ENCODE measurements at places on chromosomes 12 and 14. TPM values are rescaled to one million over a fixed set of nuclear protein-coding genes. Genes with fewer than 3 reads are reported as not detected.

- no peak for DNase-seq
Observed at GRCh38 chr12:116556964-116557698, 2.0 kb upstream of the MAP1LC3B2 start.

DNA sequence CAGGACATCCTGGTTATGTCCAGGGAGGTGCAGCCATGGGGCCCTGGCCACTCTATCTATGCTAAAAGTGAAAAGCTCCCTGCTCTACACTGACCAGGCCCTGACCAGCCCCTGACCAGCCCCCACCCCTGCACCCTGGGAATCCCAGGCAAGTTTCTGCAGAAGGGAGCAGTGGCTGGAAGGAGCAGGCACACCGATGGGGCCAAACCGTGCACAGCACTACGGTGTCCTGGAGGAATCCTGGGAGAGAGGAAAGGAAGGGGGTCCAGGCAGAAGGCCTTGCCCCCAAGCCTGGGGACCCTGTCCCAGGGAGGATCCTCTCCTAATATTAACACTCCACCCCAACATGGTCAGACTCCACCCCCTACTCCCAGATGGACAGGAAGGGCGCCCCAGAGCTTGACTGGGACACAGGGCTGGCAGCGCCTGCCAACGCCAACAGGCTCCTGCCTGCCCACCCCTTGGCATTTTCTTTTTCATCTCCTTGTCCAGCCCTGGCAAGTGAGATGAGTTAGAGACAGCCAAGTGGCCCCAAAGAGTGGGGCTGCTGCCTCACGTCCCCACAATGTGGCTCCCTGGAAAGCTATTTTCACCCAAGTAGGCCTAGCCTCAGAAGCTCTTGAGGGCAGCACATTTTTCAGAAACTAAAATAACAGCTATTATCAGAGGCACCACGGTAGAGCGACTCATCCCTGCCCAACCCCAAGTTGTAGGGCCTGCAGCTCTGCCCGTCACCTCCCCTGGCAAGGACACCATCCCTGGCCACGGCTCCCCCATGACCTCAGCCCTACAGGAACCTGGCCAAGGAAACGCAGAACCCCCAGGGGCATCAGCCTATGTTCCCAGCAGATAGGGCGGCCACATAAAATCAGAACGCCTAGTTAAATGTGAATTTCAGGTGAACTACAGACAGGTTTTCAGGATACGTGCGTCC lies 82.6 kb downstream of the SCARB1 start:
- DNase-seq, result no peak

GRCh38 chr12:857611-858010 lies 91.9 kb downstream of the RAD52 start:
- DNase-seq, result peak; percentile 88

DNA sequence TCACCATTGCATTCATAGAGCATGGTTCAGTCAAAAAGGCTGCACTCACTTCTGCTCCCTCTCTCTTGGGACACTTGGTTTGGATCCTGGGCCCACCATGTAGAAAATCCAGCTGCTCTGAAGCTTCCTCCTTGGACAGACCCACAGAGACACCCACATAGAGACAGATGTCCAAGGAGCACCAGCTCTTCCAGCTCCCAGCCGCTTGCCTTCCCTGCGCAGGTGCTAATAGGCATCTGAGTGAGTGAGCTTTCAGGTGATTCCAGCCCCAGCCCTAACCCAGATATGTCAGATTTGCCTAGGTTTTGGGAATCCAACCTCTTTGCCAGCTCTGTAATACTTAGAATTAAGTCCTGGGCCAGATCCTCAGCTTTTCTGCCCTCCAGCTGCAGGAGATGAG lies 38.6 kb downstream of the DLK1 start:
- DNase-seq, result no peak

GRCh38 chr14:73873660-73874059 lies 13.0 kb upstream of the ZNF410 start:
- no peak for DNase-seq

DNA sequence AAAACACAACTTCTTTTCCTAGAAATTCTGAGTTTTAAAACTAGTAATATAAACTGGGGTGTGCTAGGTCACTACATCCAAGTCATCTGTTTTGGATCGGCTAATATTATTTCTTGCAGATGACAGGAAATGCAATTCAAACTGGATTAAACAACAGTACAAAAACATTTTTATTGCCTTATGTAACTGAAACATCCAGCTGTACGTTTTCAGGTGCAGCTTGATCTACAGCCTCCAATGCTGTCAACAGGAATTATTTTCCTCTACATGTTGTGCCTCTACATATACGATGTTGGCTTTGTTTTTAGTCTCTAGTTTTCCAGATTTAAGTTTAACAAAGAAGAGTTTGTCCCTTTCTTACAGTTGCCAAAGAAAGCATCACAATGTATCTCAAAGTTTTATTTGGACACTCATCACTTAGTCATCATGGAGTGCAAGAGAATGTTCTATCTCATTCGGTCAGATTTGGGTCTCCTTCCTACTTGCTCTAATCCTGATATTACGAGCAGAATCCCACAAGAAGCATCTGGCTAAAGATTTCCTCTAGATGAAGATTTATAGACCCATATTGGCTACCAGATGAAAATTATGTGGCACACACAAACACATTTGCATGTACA lies 326.7 kb downstream of the SLC6A15 start:
- peak; percentile 10 for DNase-seq

DNA sequence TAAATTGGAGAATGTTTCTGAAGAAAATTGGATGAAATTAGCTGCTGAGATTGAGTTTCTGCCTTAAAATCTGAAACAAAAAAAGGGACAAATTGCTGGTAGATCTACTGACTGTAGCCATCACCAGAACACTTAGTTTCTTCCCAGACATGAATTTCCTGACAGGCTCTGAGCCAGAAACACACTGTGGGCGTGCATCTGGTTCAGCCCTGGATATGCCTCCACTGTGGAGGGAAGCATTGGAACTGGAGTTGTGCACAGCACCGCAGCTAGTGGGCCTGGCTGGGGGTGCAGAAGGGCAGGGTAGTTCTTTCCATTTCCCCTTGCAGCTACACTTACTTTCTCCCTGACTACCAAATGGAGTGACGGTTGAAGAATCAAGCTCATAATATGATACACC lies 31.2 kb downstream of the CREBL2 start:
- DNase-seq, result no peak

DNA sequence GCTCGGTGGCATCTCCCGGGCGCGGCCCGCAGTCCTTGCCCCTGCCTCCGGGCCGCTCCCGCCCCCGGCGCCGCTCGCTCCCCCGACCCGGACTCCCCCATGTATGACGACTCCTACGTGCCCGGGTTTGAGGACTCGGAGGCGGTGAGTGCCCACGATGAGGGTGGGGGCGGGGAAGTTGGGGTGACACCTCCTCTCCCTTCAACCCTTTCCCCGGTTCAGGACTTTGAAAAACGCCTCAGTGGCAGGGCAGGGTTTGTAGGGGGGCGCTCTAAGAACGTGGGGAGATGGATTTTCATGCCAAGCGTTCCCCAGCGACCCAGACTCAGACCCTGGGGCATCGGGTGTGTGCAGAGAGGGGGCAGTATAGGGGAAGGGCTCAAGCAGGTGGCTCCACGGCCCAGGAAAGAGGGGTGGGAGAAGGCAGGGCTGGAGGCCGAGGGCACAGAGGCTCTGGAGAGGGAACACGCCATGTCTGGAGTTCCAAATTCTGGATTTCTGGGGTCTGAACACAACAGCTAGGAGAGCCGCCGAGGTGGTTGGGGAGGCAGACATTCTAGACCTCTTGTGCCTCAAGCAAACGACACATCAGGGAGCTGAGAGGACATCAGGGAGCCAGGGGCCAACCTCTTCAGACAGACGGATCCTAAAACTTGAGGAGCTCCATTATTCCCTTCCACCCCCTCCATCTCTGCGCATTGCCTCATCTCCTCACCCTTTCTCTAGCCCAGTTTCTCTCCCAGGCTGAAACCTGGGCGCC lies 715 bp downstream of the CACNB3 start:
- DNase-seq, result no peak

DNA sequence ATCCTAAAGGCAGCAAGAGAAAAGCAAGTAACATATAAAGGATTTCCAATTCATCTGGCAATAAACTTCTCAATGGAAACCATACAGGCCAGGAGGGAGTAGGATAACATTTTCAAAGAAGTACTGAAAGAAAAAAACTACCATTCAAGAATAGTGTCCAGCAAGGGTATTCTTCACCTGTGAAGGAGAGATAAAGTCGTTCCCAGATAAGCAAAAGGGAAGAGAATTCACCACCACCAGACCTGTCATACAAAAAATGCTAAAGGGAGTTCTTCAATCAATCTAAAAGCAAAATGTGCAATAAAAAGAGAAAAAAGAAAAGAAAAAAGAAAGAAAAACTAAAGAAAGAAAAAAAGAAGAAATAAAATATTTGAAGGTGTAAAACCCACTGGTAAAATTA lies 228.9 kb upstream of the AMIGO2 start:
- no peak for DNase-seq

OTX2 gene
- not detected for total RNA-seq

TMEM253 gene
- total RNA-seq, result 1.6 TPM

Data from MCF 10A (cell line).